ENCODE measurements at places on chromosomes 2 and 18.

- no peak for DNase-seq
Observed at GRCh38 chr2:42925742-42926433, 133.5 kb upstream of the HAAO start.

GRCh38 chr2:183001948-183002347, 36.3 kb downstream of the NCKAP1 start:
- DNase-seq: no peak

- DNase-seq: no peak
Observed at GRCh38 chr2:184419744-184420143, 178.6 kb upstream of the ZNF804A start.

GRCh38 chr2:174051741-174052583, 86.8 kb upstream of the SP3 start:
- no peak for DNase-seq

DNA sequence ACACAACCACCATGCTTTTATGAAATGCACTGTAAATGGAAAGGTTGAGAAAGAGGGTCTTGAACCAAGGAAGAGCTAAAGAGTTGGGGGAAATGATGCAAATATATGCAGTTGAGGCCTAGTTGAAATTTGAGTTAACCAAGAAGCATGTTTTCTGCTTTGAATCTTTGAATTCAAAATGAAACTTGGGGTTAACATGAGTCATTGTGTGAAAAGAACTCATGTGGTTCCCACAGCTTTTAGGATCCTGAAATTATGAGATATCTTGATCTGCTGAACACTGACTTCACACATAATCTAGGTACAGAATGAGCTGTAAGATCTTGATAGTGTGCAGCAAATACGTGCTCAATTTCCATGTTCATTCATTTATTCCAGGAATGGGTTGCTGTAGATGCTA, 422.9 kb upstream of the TRIB2 start:
- DNase-seq: no peak

- DNase-seq: no peak
Observed at GRCh38 chr2:218961651-218962570, 2.4 kb downstream of the CDK5R2 start.

DNA sequence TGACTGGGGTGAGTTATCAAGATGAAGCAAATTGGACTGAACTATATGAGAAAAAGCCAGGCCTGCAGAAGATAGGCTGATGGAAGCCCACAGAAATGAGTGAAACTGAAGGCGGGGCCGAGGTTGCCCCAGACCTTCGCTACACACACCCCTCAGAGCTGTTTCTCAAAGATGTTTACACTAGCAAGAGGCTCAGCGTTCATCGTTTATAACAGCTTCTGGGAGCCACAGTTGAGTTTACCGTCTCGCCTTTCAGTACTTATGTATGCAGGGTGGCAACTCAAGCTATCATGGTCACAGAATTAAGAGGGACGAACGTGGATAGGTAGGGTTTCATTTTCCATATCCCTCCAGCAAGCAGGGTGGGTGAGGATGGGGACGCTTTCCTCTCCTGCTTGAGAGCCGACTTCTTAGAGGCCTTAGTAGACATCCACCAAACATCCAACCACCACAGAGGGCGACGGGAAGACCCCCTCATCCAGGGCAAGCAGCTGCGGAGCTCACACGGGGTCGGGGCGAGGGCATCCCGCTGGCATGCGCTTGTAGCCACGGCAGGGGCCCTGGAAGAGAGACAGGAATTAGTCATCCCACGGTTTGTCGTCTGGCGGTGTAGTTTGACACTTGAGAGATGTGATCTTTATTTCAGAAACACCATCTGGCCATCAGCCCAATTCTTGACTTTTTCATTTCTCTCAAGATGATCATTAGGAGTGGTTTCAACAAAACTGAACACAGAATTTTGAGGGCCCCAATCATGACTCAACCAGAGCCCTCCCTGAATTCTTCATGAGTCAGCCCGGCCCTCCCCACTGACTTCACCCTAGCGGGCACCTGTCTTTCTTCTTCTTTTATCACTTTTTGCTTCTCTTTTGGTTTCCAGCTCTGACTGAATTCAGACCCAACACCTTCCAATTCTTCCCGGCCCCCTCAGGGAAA, 109.1 kb upstream of the CTDP1 start:
- DNase-seq: peak; percentile 59

DNA sequence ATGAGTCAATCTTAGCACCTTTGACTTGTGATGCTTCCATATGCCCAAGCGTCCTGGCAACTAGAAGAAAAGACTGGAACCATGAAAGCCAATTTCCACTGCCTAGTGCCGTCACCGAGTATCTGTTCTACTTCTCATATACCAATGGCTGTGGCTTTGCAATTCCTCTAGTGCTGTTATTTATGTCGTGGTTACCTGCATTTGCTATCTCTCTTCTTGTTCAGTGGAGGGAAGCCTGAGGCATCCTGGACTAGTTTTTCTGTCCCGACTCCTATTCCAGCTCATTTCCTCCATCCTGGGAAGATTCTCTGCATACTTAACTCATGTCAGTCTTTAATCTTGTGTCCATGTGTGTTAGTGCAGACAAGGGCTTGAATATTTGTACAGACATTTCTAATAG, 117.9 kb downstream of the FEZ2 start:
- DNase-seq: no peak

DNA sequence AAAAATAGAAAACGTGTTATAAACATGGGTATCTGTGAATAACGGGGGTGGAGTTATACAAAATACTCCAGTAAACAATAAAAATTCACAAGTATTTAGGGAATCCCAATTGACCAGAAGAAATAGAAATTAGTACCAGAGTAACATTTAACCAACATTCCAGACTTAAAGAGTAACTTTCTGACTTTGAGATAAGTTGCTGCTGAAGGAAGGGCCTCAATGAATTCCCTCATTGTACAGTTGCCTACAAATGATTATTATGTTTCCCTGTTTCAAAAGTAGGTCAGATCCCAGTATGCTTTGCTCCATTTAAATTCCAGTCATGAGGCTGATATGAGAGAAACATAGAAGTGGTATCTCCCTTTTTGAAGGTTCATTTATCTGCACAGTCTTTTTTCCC, 88.3 kb upstream of the KCNH7 start:
- no peak for DNase-seq

- DNase-seq: no peak
Observed at GRCh38 chr2:73970850-73971471, 13.7 kb upstream of the TET3 start.

DNA sequence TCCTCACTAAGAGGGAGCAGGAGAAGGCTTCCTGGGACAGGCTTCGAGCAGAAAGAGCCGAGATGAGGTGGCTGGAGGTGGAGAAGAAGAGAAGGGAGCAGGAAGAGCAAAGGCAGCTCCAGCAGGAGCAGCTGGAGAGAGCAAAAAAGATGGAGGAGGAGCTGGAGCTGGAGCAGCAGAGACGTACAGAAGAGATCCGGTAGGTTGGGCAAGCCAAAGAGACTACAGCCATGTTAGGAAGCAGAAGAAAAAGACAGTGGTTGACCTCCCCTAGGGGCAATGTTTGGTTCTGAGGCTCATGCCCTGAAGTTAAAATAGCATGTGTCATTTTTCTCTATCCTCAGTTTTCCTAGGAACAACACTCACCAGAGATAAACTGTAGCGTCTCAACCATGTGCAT, 45.1 kb downstream of the SUMO1 start:
- DNase-seq: no peak

GRCh38 chr2:234363647-234364294, 133.1 kb downstream of the ARL4C start:
- no peak for DNase-seq

- no peak for DNase-seq
Observed at GRCh38 chr18:62339106-62339988, 14.2 kb downstream of the TNFRSF11A start.

- no peak for DNase-seq
Observed at GRCh38 chr2:160379399-160379798, 114.2 kb downstream of the RBMS1 start.

DNA sequence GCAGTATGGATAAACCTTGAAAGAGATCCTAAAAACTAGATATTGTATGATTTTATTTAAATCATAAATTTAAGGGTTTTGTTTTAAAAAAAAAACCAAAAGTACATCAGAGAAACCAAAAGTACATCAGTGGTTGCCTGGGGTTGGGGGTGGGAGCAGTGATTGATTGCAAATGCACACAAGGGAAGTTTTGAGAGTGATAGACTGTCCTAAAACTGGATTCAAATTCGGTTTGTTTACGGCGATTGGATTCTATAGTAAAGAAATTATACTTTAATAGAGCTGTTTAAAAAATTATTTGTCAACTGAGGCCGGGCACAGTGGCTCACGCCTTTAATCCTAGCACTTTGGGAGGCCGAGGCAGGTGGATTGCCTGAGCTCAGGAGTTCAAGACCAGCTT, 179.8 kb downstream of the METTL4 start:
- DNase-seq: no peak

DNA sequence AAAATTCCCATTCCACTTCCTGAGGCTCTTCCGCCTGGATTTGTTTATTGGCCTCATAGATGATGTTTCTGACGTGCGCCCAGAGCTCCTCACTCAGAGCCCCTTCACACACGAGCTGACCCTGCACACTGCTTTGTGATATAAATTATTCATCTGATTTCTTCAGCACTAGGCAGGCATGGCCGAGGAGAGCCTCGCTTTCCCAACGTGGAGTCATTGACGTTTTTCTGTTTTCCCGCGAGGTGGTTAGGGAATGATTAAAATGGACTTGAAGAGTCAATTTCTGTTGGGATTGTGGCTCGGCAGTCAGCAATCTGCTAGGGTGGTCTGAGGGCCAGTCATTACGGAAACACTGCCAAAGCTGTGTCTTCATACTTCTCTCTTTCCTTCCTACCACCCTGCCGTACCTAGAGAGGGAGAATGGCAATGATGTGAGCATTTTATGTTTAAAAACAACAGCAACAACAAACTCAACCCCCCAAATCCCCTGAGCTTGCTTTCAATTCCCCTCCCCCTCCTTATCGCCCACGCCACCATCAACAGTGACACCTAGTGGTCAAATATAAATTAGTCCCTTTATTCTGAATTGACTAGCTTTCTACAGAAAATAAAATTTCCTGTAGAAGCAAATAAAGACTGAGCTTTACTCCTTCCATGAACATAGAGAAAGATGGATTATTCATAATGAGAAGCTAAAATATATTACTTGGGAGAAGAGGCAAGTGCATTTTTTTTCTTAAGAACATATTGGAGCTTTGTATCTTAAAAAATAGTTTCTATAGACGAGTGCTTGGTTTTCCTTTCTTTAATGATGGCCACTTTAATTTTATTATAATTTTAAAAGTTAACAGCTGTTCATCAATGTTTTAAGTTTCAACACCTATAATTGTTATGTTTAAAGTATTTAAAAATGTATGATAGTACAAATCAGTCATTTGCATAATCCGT, 285.1 kb downstream of the MTX2 start:
- DNase-seq: no peak

DNA sequence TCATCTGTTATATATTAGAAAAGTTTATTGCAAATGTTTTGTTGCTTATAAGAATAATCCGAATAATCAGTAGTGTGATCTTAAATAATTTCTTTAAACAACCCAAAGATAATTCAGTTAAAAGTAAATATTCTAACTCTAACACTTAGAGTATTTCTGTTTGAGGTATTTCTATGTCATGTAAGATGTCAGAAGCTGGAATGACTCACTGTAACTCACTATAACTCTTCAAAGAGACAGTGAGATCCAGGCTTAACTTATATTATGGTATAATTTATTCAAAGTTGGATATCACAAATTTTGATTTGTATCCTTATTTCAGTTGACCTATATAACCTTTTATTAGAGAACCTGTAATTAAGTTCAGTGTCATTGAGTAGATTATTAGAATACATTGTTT, 6.9 kb downstream of the MBD5 start:
- no peak for DNase-seq

DNA sequence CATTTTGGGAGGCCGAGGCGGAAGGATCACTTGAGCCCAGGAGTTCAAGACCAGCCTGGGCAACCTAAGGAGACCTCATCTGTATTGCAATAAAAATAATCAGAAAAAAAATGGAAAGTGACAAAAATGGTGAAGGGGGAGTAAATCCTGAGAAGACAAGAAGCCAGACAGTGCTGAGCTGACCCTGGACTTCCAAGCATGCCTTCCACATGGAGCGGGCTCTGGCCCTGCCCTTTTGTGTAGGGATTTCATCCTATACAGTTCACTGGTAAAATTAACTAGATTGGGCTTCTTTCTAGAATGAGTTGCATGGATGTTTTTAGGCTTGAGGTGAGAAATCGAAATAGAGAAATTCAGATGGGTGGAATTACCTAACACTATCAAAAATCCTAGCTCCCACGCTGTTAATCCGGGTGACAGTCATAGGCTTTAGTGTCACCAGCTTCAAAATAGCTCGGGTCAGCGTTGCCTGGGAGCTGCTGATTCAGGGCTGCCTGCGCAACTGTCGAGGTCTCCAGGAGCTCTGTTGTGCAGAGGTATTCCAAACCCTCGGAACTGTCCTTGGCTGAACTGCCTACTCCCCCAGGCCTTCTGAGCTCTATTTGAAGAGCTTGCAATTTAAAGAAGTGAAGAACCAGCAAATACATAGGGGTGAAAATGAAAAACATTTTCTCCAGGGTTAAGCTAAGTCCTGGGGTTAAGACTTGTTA, 21.5 kb upstream of the ZNF532 start:
- no peak for DNase-seq

GRCh38 chr18:48161911-48162698, 231.6 kb upstream of the SMAD2 start:
- no peak for DNase-seq

- no peak for DNase-seq
Observed at GRCh38 chr18:44507729-44508325, 172.9 kb upstream of the SETBP1 start.

DNA sequence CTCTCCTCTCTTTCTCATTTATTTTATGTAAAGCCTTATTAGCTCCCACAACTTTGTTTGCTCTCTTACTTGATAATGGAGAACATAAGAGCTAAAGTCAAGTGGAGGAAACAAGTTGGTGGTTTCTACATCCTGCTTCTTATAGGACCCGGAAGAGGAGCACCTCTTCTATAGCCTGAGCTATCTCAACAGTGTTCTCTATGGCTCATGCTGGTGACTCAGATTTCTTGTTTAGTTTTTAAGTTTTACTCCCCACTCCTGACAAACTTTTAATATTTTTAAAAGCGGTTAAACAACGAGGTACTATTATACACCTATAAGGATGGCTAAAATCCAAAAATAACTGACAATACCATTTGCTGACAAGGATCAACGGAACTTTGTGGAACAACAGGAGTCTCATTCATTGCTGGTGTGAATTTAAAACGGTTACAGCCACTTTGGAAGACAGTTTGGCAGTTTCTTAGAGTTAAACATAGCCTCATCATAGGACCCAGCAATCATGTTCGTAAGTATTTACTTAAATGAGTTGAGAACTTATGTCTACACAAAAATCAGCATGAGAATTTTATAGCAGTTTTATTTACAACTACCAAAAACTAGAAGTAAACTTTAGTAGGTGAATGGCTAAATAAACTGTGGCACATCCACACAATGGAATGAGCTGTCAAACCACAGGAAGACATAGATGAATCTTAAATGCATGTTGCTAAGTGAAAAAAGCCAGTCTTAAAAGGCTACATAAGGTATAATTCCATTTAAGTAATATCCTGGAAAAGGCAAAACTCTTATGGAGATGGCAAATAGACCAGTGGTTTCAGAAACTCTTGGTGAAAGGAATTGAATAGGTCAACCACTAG, 12.7 kb upstream of the CDC42EP3 start:
- DNase-seq: no peak

- DNase-seq: no peak
Observed at GRCh38 chr2:54909001-54909400, 141.2 kb downstream of the RTN4 start.
